ENCODE measurements at places on chromosomes 11 and 22. TPM values are rescaled to one million over a fixed set of nuclear protein-coding genes. Genes with fewer than 3 reads are reported as not detected.

GRCh38 chr22:37126383-37126782 is 16.9 kb upstream of the TMPRSS6 start:
- no peak for DNase-seq

DNA sequence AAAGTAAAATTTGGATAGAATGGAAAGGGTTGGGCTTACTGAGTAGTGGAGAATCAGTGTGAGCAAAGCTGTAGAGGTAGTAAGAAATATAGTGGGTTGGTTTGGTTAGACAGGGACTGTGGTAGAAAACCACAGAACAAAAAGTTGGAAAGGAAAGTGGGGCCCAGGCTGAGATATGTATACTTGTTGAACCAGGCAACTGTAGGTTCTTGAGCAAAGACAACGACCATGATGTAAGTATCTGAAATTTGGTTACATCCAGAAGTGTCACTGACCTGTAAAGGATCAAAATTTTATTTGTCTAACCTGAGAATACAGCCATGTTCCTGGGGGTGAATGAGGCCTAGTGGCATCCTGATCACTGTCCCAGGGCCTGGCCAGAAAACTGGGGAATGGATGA is 114.1 kb downstream of the STIM1 start:
- DNase-seq, result no peak

GRCh38 chr11:93849751-93850593 is 446 bp downstream of the VSTM5 start:
- DNase-seq, result no peak

DNA sequence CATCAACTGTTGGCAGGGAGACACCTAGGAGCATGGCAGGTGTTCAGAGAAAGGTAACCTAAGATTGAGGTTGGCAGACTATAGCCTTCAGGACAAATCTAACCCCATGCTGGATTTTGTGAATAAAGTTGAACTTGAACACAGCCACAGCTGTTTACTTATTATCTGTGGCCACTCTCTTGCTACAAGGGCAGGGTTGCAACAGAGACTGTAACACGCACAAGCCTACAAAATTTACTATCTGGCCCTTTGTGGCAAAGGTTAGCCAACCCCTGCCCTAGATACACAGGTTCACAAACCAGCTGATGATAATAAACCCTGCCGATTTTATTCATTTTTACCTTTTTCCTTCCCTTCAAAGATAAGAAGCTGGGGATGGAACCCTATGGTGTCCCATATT is 2.5 kb downstream of the THYN1 start:
- no peak for DNase-seq

DNA sequence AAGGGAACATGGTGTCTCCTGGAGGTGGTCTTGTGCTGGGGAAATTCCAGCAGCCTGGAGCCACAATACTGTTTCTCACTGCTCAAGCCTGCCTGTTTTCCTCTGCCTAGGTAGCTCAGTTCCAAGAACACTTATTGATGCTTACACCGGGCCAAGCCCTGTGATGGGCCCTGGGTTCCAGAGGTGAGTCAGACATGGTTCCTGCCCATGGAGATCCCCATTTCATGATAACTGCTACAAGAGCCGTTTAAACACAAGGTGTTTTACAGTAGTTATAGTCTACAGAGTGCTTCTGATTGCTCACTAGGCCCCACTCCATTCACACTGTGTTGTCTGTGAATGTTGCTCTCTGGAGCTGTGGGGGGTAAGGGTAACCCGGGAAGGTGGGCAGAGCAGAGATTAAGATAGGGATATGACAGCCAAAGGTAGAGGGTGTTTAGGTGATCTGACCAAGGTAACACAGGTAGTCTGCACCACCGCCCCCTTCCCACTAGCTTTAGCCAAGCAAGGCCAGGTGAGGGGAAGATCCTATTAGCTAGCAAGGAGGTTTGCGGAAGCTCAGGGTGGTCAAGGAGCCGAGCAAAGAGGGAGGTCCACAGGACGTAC is 696 bp upstream of the MICAL2 start:
- DNase-seq, result no peak

DNA sequence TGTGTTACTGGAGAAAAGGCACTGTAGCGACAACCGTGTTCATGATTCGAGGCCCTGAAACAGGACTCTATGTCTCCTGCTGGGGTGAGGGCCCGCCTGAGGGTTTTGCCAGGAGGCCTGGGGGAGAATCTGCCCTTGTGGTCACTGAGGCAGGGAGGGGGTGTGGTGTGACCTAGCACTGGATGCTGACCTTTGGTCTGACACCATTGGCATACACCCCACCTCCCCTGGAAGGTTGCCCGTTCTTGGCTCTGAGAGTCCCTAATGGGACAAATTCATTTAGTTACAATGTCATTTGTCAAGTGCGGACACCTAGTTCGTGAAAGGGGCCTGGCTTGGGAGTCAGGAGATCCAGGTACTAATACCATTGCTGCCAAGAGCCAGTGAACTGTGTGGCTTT is 29.0 kb downstream of the NECTIN1 start:
- DNase-seq, result no peak

- DNase-seq, result no peak
Measured at GRCh38 chr11:70528046-70528793, 129.9 kb downstream of the CTTN start.

DNA sequence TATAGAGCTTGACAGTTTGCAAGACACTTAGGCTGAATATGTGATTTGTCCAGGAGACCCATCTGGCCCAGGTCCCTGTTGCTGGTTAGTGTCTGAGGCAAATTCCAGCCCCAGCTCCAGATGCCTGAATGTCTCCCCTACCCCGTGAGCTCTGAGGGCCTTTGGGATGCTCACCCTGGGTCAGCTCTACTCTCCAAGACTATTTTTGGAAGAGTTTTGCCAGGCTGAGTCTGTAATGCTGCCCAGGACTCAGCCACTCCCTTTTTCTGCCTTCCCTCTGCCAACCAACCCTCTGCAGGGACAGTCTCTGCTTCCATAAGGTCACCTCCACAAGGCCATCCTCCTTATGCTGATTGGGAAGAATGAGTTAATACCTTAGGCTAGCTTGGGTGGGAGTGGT is 66.3 kb downstream of the CABIN1 start:
- no peak for DNase-seq

DNA sequence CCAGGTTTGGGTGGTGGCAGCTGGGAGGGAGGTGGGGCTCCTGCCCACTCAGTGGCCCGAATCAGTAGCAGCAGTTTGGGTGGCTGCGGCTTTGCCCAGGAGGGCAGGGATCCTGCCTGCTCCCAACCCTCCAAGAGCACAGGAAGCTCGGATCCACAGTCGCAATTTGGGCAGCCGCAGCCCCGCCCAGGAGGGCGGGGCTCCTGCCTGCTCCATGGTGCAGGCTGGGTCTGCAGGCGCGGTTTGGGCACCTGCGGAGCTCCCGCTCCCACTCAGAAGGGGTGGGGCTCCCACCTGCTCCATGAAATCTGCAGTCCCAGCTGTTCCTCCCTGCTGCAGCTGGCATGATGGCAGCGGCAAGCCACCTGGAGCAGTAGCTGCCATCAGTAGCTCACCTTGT is 38.1 kb upstream of the CALCB start:
- no peak for DNase-seq

DNA sequence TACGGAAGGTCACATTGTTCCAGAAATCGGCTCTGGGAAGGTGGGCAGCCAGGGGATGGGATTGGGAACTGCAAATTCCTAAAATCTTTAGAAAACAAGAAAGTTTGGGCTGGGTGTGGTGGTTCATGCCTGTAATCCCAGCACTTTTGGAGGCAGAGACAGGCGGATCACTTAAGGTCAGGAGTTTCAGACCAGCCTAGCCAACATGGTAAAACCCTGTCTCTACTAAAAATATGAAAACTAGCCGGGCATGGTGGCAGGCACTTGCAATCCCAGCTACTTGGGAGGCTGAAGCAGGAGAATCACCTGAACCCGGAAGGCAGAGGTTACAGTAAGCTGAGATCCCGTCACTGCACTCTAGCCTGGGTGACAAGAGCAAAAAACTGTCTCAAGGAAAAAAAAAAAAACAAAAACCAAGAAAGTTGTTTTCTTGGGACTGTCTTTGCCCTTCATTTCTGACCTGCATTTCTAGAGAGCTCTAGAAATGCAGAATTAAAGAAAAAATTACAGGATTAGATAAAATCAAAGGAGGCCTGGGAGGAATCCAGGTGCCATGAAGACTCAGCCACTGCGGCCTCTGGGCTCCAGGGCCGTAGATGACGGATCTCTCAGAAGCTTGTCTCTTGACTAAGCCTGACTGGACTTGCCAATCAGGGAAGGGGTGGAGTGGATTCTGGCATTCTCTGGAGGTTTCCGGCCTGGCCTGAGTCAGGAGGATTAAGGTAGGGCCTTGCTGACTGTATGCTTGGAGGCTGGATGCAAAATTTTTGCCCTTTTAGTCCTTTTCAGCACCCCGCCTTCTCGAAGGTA is 5.3 kb upstream of the MALAT1 start:
- peak; percentile 95 for DNase-seq

GRCh38 chr22:39658367-39658766 is 87.8 kb downstream of the CACNA1I start:
- no peak for DNase-seq

DNA sequence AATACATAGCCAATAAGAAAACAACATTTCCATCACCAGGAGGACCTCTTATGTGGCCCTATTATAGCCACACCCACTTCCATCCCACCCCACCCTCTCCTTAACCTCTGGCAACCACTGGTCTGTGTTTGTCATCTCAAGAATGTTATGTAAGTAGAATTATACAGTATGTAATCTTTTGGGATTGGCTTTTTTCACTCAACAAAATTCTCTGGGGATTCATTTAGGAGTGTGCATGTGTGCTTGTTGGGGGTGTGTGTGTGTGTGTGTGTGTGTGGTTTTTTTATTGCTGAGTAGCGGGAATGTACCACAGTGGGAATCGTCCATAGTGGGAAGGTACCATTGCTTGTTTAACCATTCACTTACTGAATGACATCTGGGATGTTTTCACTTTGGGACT is 5.2 kb downstream of the KCNJ5 start:
- DNase-seq, result no peak

DNA sequence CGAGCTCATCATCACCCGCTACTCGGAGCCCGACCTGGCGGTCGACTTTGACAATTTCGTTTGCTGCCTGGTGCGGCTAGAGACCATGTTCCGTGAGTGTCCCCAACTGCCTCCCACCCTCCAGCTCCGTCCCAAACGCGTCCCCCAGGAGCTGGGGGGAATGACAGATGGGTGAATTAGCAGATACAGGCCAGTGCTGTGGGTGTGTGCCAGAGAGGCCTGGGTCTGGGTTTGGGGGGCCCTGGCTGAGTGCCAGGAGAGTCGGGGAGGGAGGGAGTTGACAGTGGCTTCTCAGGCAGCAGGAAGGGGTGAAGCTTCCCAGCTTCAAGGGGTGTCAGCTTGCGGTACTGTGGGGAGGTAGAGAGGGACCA is 28.6 kb downstream of the CAPN1 start:
- DNase-seq, result no peak

GRCh38 chr11:44066732-44067141 is 667 bp downstream of the ACCS start:
- peak; percentile 28 for DNase-seq

- no peak for DNase-seq
Measured at GRCh38 chr11:117790279-117790678, 6.7 kb downstream of the DSCAML1 start.

DNA sequence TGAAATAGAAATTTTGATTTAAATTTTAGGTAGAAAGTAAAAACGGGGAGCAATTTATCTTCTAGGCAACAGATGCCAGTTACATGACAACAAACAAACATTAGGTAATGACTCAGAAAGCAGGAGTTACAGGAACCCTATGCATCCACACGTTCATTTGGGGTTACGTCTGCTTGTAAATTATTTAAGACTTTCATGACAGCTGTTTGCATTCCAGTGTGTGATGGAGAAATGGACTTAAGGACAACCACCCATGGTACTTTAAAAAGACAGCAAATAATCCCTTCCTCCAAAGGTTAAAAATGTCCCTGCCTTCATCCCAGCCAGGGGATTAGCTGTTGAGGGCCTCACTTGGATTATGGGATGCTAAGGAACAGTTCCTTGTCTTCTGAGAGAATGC is 11.8 kb downstream of the E2F8 start:
- DNase-seq, result no peak

DNA sequence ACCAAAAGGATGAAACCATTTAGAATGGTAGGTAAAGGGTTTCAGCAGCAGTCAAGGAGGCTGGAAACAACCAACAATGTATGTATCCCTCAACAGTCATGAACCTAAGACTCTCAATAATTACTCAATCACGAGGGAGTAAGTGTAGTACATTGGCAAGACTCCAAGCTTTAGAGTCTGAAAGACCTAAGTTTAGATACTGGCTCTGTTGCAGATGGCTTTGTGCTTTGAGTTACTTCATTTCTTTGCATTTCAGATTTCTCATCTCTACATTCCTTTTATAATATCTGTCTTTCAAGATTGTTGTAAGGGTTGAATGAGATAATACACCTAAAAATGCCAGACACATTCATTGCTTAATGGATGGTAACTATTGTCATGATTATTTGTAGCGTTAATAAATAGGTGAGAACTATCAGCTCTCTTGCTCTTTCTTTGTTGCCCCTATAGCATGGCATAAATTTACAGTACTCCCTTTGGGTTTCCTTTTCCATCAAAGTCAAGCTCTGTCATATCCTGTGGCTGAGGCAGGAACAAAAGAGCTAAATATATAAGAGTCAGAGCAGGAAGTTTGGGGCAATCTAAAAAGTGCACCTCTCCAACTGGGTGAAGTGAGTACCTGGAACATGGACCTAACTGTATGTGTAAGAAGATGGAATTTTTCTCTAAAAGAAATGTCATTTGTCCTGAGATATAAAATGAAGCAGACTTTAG is 228.2 kb upstream of the ZC3H12C start:
- no peak for DNase-seq

DNA sequence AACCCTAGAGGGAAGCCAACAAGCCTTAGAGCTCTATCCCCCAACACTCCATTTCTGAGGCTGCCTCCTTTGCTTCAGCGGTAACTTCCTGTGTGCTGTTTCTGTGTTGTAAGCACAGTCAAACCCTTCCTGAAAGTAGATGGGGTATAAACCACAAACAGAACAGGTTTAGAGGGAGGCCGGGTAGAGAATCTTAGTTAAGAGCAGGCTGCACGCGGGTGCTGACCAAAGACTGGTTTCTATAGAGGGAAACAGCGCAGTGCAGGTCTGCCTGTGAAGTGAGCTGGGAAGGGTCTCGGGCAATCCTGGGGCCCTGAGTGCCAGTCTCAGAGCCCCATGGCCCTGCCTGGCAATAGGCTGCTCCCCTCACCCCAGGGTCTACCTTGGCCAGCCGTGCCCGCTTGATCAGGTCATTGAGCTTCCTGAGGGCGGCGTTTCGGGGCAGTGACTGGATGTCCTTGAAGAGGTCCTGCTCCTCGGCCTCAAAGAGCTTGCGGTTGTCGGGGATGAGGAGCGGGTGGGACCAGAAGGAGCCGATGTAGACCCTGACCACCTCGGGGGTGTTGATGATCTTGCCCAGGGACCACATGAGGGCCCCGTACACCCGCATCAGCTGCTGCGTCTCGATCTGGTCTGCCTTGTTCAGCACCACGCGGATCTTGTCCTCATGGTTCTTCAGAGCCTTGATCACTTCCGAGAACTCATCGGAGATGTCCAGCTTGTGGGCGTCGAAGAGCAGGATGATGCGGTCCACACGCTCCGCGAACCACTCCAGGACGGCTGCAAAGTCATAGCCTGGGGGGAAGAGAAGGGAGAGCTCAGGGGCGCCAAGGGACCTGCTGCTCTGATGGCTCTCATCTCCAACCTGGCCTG is 15.3 kb upstream of the CDC42BPG start:
- no peak for DNase-seq

PKP3 gene
- total RNA-seq, result 27.0 TPM

DNAJB7 gene
- not detected for total RNA-seq

FAM83F gene
- 0.07 TPM for total RNA-seq

GGTLC2 gene
- not detected for total RNA-seq

Data from NCI-H460 (cell line).